Hepatocyte (in vitro differentiated cells): ENCODE measurements at places on chromosomes 1 and 21. TPM values are rescaled to one million over a fixed set of nuclear protein-coding genes. Genes with fewer than 3 reads are reported as not detected.

DNA sequence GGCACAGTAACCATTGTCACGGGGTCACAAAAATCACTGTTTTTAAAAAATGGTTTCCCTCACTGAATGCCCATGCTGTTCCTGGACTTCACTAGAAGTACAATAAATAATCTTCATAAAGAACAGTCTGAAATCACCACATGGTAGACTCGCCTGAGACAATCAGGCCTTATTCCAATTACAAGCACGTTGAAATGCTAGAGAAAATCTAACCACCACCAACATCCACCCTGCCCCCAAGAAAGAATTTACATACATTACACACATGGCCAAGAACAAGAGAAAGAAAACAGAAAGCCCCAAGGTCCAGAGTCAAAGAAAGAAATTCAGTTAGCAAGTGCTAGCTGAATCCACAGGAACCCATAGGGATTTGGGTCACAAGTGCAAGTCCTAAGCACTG, 107.0 kb upstream of the ERG start:
- H3K27ac ChIP-seq = no peak overlapping the region
- DNase-seq = no peak
- H3K4me1 ChIP-seq = no peaks in the 10 kb centered on the region
- no peak overlapping the region for H3K4me3 ChIP-seq
- H3K27me3 ChIP-seq = no peaks in the 10 kb centered on the region

- H3K27ac ChIP-seq = peak overlapping the region; percentile 98
- no peaks in the 10 kb centered on the region for H3K27me3 ChIP-seq
- H3K4me3 ChIP-seq = no peak overlapping the region
Measured at GRCh38 chr1:223700942-223701637, 11.2 kb upstream of the CAPN2 start.

- H3K4me1 ChIP-seq = peaks cover 69% of the 10 kb centered on the region
- no peak for DNase-seq
- no peaks in the 10 kb centered on the region for H3K27me3 ChIP-seq
- peak overlapping the region; percentile 9 for H3K27ac ChIP-seq
Measured at GRCh38 chr1:203322500-203323179, 17.3 kb downstream of the BTG2 start.

GRCh38 chr1:200945111-200945510, 50.4 kb downstream of the INAVA start:
- H3K27me3 ChIP-seq = no peaks in the 10 kb centered on the region
- H3K27ac ChIP-seq = no peak overlapping the region
- no peaks in the 10 kb centered on the region for H3K36me3 ChIP-seq

DNA sequence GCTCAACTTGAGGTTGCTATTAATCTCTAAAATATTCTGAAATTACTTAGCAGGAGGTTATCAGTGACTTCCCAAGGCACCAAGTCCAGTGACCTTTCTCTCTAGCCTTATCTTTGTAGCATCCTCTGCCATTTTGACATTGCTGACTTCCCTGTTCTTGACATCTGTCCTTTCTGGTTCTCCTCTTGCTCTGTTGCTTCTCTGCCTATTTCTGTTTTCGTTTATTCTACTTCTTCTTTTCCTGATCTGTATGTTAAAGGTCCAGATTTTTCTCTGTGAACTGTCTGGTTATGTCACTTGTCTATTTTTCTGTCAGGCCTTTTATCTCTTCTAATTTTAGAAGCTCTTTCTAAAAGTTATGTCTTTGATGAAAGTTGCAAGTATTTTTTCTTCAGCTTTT, 178.8 kb downstream of the VPS13D start:
- H3K4me1 ChIP-seq = peaks cover 48% of the 10 kb centered on the region
- no peak overlapping the region for H3K27ac ChIP-seq
- no peak overlapping the region for H3K4me3 ChIP-seq
- H3K36me3 ChIP-seq = no peaks in the 10 kb centered on the region

DNA sequence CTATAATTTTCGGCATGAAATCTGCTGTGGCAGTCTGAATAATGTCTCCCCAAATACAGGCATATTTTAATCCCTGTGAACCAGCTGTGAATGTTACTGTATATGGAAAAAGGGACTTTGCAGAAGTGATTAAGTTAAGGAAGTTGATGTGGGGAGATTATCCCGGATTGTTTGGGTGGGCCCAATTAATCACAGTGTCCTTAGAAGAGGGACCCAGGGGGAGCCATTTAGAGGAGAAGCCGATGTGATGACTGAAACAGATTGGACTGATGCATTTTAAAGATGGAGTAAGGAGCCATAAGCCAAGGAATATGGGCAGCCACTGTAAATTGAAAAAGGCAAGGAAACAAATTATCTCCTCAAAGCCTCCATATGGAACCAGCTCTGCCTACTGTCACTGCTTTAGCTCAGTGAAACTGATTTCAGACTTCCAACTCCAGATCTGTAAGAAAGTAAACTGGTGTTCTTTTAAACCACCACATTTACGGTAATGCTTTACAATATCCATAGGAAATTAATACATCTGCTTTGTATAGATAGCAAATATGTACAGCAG, 61.1 kb upstream of the GPR88 start:
- H3K4me1 ChIP-seq = no peaks in the 10 kb centered on the region
- no peaks in the 10 kb centered on the region for H3K36me3 ChIP-seq
- no peaks in the 10 kb centered on the region for H3K27me3 ChIP-seq
- H3K4me3 ChIP-seq = no peak overlapping the region

DNA sequence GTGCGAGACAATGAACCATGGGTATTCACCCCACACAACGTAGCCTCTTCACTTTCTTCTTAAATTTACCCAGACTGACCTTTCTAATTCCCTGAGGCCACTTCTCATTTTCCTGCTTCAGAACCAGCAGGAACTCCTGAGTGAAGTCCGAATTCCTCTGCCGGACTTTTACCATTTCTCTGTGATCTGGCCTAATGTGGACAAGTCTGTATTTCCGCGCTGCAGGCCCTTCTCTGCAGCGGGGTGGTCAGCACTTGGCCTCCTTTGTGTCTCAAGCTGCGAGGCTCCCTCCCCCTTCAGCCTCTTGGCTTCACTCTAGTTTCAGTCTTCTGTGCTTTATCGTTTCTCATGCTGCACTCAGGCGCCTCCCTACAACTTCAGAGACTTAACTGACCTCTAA, 9.4 kb upstream of the CTBS start:
- H3K4me1 ChIP-seq = peaks cover 9% of the 10 kb centered on the region
- no peak overlapping the region for H3K4me3 ChIP-seq
- DNase-seq = no peak
- no peaks in the 10 kb centered on the region for H3K27me3 ChIP-seq

GRCh38 chr1:236724049-236724448, 37.8 kb downstream of the ACTN2 start:
- no peaks in the 10 kb centered on the region for H3K36me3 ChIP-seq
- H3K27ac ChIP-seq = no peak overlapping the region
- no peak overlapping the region for H3K4me3 ChIP-seq
- H3K27me3 ChIP-seq = no peaks in the 10 kb centered on the region
- no peaks in the 10 kb centered on the region for H3K4me1 ChIP-seq
- DNase-seq = no peak

DNA sequence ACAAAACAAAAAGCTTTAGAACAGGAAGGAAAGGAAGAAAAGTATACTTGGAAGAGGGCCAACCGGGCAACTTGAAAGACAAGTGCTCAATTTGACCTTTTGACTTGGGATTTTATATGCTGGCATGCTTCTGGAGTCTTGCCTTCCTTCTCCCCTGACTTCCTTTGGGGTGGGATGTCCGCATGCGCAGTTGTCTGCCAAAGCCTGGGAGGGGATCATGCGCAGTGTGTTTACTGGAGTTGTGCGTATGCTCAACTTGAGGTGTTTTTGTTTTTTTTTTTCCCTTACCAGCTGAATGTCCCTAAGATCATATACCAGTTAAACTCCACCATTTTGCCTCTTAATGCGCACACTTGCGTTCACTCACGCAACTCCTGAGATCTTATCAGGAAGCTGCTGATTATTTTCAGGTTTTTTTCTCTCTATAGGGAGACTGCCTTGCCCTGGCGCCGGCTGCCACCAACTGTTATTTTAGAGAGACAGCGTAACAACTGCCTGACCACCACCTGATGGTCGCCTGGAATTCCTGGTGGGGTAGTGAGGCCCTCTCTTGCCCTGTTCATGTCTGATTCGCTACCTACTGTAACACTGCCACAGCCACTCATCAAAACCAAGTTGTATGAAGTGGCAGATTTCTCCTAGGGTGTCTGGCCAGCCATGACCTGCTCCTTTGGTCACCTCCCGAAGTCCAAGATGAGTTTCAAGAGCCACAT, 138.7 kb upstream of the ZNF644 start:
- no peak overlapping the region for H3K27ac ChIP-seq
- DNase-seq = no peak
- no peak overlapping the region for H3K4me3 ChIP-seq
- no peaks in the 10 kb centered on the region for H3K4me1 ChIP-seq

GRCh38 chr1:223068900-223069665, 74.0 kb downstream of the TLR5 start:
- H3K36me3 ChIP-seq = no peaks in the 10 kb centered on the region
- no peak overlapping the region for H3K27ac ChIP-seq
- no peaks in the 10 kb centered on the region for H3K27me3 ChIP-seq
- no peak overlapping the region for H3K4me3 ChIP-seq
- DNase-seq = no peak

The SFT2D2 gene
- 31.2 and 31.5 TPM in 2 replicates for polyA plus RNA-seq

The FAM151A gene
- 5.0 and 13.5 TPM in 2 replicates for polyA plus RNA-seq

The ADAMTSL4 gene
- polyA plus RNA-seq = 19.7 and 28.0 TPM in 2 replicates

The ERMAP gene
- 6.2 and 6.5 TPM in 2 replicates for polyA plus RNA-seq

The ETS2 gene
- 104 and 106 TPM in 2 replicates for polyA plus RNA-seq

The EXO1 gene
- 1.00 and 3.1 TPM in 2 replicates for polyA plus RNA-seq
